ENCODE measurements at places on chromosomes 4 and X. TPM values are rescaled to one million over a fixed set of nuclear protein-coding genes. Genes with fewer than 3 reads are reported as not detected.

- DNase-seq: no peak
- no peaks in the 10 kb centered on the region for H3K4me1 ChIP-seq
- H3K27ac ChIP-seq: no peak overlapping the region
- H3K36me3 ChIP-seq: no peaks in the 10 kb centered on the region
Measured at GRCh38 chr4:108119199-108119800, 49.4 kb downstream of the LEF1 start.

DNA sequence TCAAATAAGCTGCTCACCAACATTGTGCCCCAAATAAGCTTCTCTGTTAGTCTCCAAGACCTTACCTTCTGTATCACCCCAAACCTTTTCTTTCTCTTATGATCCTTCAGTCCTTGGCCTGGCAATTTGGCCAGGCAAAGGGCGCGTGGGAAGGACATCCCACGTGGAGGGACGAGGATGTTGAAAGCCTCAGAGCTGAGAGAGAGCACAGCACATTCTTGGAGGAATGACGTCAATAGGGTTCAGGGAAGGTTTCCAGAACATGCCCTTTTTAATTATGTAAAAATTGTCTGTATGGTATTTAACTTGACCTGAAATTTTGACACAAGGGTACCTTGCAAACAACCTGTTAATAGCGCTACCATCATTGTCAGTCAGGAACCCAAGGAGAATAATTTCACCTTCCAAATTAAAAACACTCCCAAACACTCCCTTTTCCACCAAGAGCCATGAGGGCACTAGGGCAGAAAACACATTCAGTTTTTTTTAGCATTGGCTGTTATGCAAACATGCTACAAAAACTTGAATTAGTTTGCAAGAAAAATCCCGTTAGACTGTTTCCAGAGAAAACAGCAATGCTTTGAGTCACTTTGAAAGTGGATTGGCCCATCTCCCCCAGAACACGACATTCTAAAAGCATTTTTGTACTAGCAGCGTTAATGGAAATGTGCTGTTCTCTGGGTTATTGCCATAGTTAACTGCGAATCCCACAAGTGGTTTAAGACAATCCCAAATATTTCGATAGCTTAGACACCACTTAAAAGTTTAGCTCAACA is 183.2 kb upstream of the PUDP start:
- H3K4me1 ChIP-seq: no peaks in the 10 kb centered on the region
- peak overlapping the region; percentile 23 for H3K4me3 ChIP-seq
- H3K27me3 ChIP-seq: no peaks in the 10 kb centered on the region
- H3K27ac ChIP-seq: peak overlapping the region; percentile 60
- H3K36me3 ChIP-seq: no peaks in the 10 kb centered on the region

DNA sequence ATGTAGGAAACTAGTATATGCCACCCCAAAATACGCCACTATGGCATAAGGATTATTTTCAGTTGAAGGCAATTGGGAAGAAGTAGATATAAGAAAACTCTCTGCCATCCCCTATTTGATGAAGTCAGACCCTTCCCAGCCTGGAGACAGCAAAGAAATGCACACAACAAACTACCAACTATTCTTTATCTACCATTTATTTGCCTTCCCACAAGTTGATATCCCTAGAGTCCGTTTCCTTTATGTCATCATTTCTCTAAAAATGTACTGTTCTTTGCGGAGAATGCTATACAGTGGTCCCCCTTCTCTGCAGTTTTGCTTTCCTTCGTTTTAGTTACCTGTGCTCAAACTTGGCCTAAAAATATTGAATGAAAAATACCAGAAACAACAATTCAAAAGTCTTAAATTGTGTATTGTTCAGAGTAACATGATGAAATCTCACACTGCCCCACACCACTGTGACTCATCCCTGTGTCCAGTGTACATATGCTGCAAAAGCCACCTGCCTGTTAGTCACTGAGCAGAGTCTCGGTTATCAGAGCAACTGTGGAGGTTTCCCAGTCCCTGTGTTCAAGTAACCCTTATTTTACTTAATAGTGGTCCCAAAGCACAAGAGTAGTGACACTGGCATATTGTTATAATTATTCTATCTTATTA is 152.3 kb downstream of the WDFY3 start:
- no peaks in the 10 kb centered on the region for H3K36me3 ChIP-seq
- no peak overlapping the region for H3K27ac ChIP-seq
- no peaks in the 10 kb centered on the region for H3K27me3 ChIP-seq
- peak; percentile 25 for DNase-seq
- no peak overlapping the region for H3K4me3 ChIP-seq
- H3K4me1 ChIP-seq: no peaks in the 10 kb centered on the region

DNA sequence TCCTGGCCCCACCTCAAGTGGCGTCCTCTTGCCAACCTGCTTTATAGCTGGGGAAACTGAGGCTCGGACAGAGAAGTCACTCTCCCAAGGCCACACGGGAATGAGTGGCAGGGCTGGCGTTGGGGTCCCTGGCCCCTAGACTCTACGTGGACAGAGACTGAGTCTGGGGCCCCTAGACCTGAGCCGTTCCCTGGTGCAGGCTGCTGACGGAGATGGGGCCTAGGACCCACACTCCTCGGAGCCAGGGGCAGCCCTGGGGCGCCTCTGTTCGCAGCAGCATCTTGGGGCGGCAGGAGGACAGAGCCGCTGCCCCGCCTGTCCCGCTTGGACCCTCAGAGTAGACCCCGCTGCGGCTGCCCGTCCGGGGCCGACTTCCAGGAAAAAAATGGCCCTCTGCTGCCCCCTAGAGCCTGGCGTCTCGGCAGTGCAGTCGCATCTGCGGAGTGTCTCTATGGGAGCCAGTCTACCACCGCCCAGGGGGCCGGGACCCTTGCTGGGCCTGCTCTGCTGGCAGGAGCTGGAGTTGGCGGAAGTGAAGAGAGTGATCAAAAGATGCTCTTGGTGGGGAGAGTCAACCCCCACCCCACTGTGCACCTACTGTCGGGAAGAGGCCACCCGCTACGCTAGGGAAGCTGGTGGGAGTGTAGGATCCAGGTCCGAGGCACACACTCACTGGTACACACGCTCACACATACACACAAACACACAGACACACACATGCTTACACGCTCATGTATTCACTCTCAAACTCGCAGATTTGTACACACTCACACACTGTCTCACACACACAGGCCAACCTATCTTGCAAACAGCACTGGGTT is 220.1 kb downstream of the AFAP1 start:
- no peaks in the 10 kb centered on the region for H3K4me1 ChIP-seq
- no peaks in the 10 kb centered on the region for H3K27me3 ChIP-seq
- no peaks in the 10 kb centered on the region for H3K36me3 ChIP-seq
- no peak overlapping the region for H3K4me3 ChIP-seq
- no peak overlapping the region for H3K27ac ChIP-seq
- no peak for DNase-seq

- no peaks in the 10 kb centered on the region for H3K4me1 ChIP-seq
- no peaks in the 10 kb centered on the region for H3K36me3 ChIP-seq
Measured at GRCh38 chr4:25767877-25768725, 94.7 kb downstream of the SEL1L3 start.

- H3K4me1 ChIP-seq: no peaks in the 10 kb centered on the region
- H3K36me3 ChIP-seq: peaks cover 26% of the 10 kb centered on the region
- H3K4me3 ChIP-seq: no peak overlapping the region
- no peak for DNase-seq
Measured at GRCh38 chr4:182886768-182887167, 30.4 kb downstream of the DCTD start.

DNA sequence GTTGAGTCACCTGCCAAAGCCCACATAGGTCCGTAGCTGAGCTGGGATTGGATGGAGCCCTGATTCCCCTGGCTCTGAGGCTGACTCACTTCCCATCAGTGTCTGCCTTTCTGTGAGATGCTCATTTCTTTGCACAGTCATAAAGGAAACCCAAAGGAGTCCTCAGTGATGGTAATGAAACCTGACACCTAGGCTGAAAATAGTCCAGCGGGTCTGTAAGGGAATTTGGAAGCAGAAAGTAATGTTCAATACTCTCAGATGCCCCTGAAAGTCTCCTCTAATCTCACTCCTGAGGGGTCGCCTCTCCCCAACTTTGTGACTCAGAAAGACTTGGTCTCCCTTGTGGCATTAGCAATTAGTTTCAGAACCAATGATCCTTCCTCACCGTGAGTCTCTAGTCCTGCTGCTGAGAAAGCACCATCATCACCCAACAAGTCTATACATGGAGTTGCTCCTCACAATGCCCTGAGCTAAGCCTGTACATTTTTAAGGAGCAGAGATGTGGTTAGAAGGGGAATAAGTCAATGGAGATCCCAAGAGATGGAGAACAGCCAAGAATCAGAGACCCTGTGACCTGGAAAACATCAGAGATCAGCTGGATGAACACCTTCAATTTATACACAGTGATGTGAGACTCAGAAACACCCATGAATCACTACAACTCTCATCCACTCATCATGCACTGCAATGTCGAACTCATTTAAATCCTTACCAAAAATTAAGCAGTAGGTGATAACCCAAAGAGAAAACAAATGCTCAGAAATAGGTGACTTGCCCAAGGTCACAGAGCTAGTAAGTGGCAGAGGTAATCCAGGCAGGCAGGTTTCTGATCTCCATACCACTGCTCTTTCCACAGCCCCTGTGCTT is 219.0 kb upstream of the CPEB2 start:
- no peaks in the 10 kb centered on the region for H3K36me3 ChIP-seq
- peaks cover 7% of the 10 kb centered on the region for H3K4me1 ChIP-seq
- no peak overlapping the region for H3K27ac ChIP-seq
- no peak overlapping the region for H3K4me3 ChIP-seq
- no peak for DNase-seq

GRCh38 chr4:180622254-180622653 is 1620.9 kb upstream of the TENM3 start:
- no peak overlapping the region for H3K27ac ChIP-seq
- H3K4me1 ChIP-seq: no peaks in the 10 kb centered on the region
- H3K4me3 ChIP-seq: no peak overlapping the region
- no peak for DNase-seq
- no peaks in the 10 kb centered on the region for H3K27me3 ChIP-seq

DNA sequence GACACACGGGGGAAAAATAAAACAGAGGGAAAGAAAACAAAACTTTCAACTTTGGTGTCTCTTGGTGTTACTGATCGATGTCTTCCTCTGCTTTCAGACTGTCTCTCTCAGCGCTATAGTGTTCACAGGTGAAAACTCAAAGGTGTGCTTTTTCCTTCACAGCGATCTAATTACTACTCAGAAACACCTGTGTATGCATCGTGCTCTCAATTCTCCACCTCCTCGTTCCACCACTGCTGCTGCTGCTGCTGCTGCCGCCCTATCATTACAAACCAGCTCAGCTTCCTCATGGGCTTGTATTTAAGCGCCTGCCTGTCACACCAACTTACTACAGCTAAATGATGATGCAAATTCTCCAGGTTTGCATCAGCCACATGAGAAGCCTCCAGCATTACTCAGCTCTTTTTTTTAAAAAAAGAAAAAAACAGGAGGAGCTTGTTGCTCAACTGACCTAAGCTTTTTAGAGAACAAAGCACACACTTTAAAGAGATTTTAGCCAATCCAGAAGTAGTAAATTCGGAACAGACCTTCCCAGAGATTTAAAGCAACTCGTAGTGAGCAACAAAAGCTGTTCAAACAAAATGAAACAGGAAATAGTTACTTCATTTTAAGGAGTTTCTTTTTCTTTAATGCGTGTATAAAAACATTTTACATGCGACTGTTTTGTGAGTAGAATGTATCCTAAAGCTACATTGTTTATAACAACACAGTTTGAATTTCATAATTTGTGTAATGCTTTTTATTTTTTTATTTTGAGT is at the start of gene SLC7A11:
Gene SLC7A11 (minus strand): TSS at position 274 of the 758 bp plus-strand sequence. CDS start 280 bp downstream, outside the sequence.
- peaks cover 6% of the 10 kb centered on the region for H3K4me1 ChIP-seq
- no peaks in the 10 kb centered on the region for H3K27me3 ChIP-seq
- DNase-seq: peak; percentile 4
- H3K27ac ChIP-seq: no peak within 1 kb of the TSS
- no peaks in the 10 kb centered on the region for H3K36me3 ChIP-seq
- H3K4me3 ChIP-seq: peak within 1 kb of the TSS; percentile 66

- no peaks in the 10 kb centered on the region for H3K4me1 ChIP-seq
- no peaks in the 10 kb centered on the region for H3K36me3 ChIP-seq
- no peak for DNase-seq
- H3K27ac ChIP-seq: no peak overlapping the region
- H3K4me3 ChIP-seq: no peak overlapping the region
Measured at GRCh38 chr4:59258002-59258401, 1942.1 kb upstream of the ADGRL3 start.

DNA sequence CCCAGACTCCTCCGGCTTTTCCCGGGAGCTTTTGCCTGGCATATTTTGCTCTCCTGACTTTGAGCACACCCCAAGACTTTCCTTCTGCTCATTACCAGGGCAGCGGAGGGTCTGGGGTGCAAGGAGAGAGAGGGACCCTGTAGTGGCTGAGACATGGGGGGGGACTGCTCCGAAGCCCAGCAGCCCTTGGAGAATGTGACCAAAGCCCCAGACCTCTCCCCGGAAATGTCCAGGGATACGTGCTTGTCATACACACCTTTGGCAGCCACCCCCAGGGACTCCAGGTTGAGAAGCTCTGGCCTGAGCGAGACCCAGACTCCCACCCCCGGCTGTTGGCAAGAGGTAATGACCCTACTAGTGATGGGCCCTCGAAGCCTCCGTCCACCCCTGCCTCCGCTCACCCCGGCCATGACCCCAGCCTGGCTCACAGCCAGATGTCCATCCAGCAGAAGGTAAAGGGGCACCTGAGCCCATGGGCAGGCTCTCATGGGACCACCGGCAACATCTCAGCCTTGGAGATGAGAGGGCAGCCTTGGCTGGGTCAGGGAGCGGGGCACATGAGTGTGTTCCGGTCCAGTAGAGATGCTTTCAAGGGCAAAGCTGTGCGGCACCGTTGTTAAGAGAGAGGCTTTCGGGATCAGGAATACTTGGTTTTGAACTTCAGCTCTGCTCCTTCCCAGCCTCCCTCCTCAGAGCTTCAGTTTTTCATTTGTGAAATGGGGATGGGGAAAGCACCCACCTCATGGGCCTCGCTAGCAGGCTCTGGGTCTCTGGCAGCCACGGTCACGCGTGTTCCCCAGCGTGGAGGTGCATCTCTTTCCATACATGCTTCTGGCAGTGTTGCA is 2.0 kb downstream of the PSAPL1 start:
- no peaks in the 10 kb centered on the region for H3K36me3 ChIP-seq
- no peak for DNase-seq
- no peak overlapping the region for H3K27ac ChIP-seq
- no peaks in the 10 kb centered on the region for H3K27me3 ChIP-seq

GRCh38 chrX:130974323-130974722 is 71.3 kb upstream of the ENOX2 start:
- no peaks in the 10 kb centered on the region for H3K27me3 ChIP-seq
- H3K4me1 ChIP-seq: no peaks in the 10 kb centered on the region
- H3K4me3 ChIP-seq: no peak overlapping the region
- H3K36me3 ChIP-seq: no peaks in the 10 kb centered on the region
- no peak overlapping the region for H3K27ac ChIP-seq
- no peak for DNase-seq

- DNase-seq: no peak
- no peaks in the 10 kb centered on the region for H3K36me3 ChIP-seq
- H3K27ac ChIP-seq: no peak overlapping the region
- no peaks in the 10 kb centered on the region for H3K27me3 ChIP-seq
- no peaks in the 10 kb centered on the region for H3K4me1 ChIP-seq
Measured at GRCh38 chrX:74383611-74384010, 37.7 kb upstream of the SLC16A2 start.

GRCh38 chrX:21657318-21658151 is 595 bp downstream of the KLHL34 start:
- no peaks in the 10 kb centered on the region for H3K36me3 ChIP-seq
- H3K4me1 ChIP-seq: no peaks in the 10 kb centered on the region
- DNase-seq: no peak
- H3K27me3 ChIP-seq: no peaks in the 10 kb centered on the region

GRCh38 chr4:39047681-39048080 is 14.4 kb upstream of the KLHL5 start:
- peaks cover 26% of the 10 kb centered on the region for H3K4me1 ChIP-seq
- H3K27me3 ChIP-seq: no peaks in the 10 kb centered on the region
- no peak overlapping the region for H3K27ac ChIP-seq
- H3K36me3 ChIP-seq: no peaks in the 10 kb centered on the region

FAM149A gene
- 12.8 TPM for total RNA-seq

TSPAN6 gene
- total RNA-seq: 7.2 TPM

NWD2 gene
- total RNA-seq: not detected

ZNF718 gene
- total RNA-seq: 11.5 TPM

Measured in thoracic aorta (tissue), 2 donors.